ENCODE measurements at places on chromosomes 4 and X.

DNA sequence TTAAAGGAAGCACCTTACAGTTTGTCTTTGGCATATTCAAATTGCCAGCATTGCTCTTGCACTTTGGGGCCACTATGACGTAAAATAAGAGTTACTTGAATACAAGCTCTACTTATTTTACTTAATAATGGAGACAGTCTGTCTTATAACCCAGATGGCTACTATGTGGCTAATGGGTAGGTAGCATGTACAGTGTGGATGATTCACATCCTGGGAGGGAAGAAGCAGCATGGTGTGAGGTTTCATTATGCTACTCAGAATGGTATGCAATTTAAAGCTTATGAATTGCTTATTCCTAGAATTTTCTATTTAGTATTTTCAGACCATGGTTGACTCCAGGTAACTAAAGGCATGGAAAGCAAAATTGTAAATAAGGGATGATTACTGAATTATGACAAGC lies 761.8 kb upstream of the ATOH1 start:
- DNase-seq = peak; percentile 0

- DNase-seq = no peak
Observed at GRCh38 chrX:102696306-102696705, 15.9 kb upstream of the GPRASP2 start.

DNA sequence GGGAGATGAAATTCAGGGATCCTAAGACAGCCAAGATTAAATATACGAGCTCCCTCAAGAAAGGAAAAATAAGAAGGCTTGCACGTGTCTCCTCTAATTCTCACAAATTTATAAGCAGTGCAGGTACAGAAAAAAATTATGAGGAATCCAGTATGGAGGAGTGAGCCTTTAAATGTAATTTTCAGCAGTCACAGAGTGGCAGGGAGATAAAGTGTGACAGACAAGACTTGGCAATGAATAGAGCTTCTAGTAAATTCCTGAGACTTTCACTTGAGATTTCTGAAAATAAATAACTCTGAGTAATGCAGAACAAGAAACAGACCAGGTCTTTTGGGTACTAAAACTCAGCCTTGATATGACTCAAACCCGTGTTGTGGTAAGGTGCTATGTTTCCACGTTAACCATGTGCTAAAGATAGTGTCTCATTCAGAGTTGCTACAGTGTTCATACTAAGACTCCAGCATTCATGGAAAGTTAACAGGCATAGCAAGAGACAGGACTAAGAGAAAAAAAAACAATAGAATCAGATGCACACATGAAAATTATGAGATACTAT lies 119.8 kb downstream of the SPOCK3 start:
- DNase-seq = peak; percentile 54

DNA sequence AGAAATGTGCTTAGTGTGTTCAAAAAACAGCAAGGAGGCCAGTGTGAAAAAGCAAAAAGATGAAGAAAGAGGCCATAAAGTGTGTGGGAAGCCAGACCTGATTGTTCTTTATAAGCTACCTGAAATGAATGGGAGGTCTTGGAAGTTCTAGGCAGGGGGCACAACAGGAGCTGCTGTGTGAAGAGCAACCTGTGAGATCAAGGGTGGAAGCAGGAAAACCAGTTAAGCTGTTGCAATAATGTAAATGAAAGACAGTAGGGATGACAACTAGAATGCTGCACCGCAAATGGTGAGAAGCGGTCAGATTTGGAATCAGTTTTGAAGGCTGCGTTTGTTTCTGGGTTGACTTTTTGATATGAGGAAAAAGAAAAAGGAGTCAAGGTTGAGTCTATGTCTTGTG lies 123.5 kb downstream of the TMEM144 start:
- no peak for DNase-seq

DNA sequence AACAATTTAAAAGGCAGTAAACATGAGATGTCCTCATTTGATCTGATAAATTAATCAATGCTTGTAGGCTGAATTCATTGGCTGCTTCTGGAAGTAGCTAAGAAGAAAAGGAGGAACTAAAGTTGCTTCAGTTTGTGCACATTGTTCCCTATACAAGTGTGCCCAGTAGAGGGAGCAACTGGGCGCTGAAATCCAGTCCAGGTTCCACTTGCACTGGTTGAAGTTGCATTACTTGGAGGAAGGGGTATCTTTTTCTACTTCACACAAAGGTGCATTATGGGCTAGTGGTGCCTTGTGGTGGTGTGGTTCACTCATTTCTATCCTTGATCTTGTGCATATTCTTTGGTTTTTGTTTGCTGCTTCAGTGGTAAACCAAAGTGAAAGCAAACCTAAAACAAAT lies 67.9 kb upstream of the SOX3 start:
- peak; percentile 59 for DNase-seq

- no peak for DNase-seq
Observed at GRCh38 chr4:165945991-165946390, 73.0 kb downstream of the TLL1 start.

DNA sequence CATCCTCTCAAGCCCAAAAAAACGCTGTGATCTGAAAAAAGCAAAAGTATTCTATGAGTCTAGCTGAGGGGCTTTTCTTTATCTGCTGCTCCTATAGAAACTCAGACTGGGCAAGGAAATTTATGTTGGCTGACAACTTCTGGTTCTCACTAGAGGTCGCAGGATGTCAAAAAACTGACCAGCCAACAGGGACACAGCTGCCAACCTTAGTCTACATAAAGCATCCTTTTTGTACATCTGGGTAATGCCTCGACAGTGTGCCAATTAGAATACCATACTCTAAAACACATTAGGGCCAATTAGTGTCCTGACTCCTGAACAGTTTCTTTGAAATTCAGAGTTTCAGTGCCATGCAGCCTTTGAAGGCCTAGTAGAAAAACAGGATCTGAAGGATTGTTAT lies 8.8 kb upstream of the TLL1 start:
- peak; percentile 13 for DNase-seq

- DNase-seq = no peak
Observed at GRCh38 chr4:189823591-189823990, 117.1 kb upstream of the FRG1 start.

DNA sequence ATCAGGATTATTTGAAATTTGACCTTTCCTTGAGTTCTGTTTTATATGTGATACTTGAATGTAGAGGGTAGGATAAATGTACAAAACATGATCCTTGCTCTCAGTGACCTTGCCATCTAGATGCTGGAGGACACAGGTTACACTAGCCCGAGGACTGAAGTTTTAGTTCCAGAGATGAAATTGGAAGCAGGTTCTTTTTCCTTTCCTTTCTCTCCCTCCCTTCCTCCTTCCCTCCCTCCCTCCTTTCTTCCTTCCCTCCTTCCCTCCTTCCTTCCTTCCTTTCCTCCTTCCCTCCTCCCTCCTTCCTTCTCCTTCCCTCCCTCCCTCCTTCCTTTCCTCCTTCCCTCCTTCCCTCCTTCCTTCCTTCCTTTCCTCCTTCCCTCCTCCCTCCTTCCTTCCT lies 54.3 kb downstream of the LRRC66 start:
- no peak for DNase-seq

GRCh38 chrX:148804579-148805355 lies 304.4 kb downstream of the AFF2 start:
- DNase-seq = no peak

DNA sequence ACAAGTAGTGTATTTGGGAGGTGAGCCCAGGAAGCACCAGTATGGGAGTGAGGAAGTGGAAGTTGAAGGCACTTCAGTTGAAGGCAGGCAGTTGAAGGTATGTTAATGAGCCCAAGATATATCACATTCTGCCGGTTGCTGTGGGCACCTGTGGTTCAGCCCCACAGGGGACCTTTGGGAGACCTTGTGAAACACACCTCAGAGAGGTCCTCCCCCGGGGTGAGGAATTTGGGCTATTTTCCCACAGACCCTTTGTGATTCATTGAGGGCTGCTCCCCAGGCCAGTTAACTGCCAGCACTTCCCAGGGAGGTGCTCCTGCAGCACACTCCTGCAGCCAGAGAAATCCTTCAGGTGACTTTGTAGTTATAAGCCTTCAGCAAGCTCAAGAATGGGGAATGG lies 45.9 kb downstream of the PTCHD1 start:
- no peak for DNase-seq

Data from ELR (cell line).